ENCODE measurements at places on chromosomes 6 and 20.

DNA sequence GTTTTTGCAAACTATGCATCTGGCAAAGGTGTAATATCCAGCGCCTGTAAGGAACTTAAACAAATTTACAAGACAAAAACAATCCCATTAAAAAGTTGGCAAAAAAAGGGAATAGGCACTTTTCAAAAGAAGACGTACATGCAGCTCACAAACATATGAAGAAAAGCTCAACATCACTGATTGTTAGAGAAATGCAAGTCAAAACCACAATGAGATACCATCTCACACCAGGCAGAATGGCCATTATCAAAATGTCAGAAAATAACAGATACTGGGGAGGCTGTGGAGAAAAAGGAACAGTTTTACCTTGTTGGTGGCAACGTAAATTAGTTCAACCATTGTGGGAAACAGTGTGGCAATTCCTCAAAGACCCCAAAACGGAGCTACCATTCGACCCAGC is 54.2 kb downstream of the TSBP1 start:
- no peak for DNase-seq

DNA sequence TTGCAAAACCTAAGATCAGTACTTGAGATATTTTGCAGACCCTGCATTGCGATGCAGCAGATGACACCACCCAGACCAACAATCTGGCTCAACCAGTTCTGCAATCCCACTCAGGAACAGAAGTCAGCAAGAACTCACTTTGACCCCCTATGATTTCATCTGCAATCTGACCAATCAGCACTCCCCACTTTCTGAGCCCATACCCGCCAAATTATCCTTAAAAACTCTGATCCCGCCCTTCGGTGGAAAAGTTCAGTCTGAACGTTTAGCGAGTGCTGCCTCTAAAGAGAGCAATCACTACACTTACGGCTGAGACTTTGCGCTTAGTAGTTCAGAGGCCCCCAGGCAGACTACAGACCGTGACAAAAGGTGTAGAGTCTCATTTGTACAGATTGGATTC is 17.3 kb upstream of the KIAA1586 start:
- no peak for DNase-seq

DNA sequence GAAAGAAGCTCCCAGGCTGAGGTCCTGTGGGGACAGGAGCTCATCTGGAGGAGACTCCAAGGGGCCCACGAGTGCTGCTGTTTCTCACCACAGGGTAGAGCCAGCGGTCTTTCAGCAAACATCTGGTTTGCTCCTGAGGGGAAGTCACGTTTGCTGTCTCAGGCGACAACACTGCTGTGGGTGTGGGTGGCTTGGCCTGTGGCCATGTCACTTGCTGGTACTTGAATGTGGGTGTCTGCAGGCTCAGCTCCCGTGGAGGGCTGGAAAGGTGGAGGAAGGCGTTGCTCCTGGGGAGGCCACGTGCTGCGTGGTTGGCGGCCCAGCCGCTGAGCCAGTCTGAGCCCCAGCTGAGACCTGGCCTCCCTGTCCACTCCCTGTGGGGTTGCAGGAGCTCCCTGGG is 52.8 kb upstream of the MPC1 start:
- DNase-seq: peak; percentile 65

DNA sequence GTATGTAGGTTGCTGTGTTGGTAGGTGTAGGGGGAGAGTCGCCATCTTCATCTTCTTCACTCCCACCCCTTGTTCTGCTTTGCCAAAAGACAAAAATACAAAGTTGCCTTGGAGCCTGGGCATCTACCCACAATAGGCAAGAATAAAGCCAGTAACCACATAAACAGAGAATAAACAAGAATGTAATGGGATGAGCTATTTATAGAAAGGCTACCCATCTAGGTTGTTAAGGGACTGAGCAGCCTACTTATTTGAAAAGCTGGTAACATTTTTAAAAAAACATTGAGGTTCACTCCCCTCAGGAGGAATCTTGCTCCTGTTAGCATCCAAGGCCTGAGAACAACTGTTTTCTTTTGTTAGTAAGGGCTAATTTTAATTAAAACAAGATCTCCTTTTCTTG is 301.4 kb upstream of the STXBP5 start:
- DNase-seq: no peak

DNA sequence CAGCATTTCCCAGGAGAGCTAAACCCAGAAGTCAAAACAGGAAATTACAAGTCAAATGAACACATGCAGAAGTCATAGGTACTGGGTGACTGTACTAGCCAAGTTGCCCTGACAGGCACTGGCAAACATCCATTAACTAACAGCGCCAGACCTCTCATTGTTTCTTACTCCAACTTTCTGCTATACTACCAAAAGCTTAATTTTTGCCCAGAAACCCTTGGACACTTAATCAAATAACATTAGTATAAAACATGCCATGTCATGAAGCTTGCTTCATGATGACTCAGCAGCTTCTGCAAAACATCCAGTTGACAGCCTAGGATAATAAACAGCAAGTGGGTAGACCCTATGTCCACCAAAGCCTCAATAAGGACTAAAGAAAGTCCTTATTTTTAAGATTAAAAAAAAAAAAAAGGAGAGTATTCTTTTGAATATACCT is 3.5 kb downstream of the NUP153 start:
- DNase-seq: no peak

GRCh38 chr20:13868331-13868730 is 83.5 kb downstream of the NDUFAF5 start:
- DNase-seq: no peak

DNA sequence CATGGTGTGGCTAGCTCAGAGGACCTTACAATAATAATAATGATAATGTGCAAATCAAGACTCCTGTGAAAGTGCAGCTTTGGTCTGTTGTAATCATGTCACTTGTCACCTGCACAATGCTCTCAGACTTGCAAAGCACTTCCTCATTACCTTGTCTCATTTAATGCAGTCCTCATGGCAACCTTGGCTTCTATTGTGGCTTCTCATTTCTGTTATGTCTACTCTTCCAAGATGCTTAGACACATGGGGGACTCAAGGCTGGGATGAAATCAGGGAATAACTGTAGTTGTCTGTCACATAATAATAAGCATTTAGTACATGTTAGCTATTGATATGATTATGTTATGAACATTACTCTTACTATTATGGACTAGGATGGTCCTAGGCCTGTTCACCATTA is 484.2 kb downstream of the PTPRT start:
- no peak for DNase-seq

GRCh38 chr6:4287811-4288244 is 152.5 kb upstream of the ECI2 start:
- DNase-seq: no peak

GRCh38 chr6:17628873-17629272 is 28.8 kb downstream of the FAM8A1 start:
- no peak for DNase-seq

- no peak for DNase-seq
These were observed 125.9 kb downstream of the TAF4 start for GRCh38 chr20:61939691-61940360.

- no peak for DNase-seq
These were observed 43.8 kb upstream of the HIVEP1 start for GRCh38 chr6:11968241-11968806.

- no peak for DNase-seq
These were observed 67.2 kb downstream of the PTPN1 start for GRCh38 chr20:50577175-50578018.

- no peak for DNase-seq
These were observed 64.0 kb downstream of the FYN start for GRCh38 chr6:111809264-111809663.

DNA sequence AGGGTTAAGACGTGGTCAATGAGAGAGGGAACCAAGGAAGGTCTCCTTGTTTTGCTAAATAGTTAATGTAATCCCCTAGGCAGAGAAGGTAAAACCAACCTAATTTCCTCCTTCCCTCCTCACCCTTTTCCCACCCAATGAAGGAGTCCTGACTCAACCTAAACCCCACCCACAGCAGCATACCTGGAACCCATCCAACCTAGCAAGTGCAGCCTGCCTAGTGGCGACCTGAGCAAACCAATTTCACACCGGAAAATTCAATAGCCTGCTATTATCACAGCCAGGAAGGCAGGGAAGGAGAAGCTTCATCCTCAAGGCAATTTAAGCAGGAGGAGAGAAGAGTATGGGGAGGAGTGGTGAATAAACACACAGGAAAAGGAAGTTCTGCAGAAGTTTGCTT is 46.9 kb downstream of the OSTM1 start:
- no peak for DNase-seq

DNA sequence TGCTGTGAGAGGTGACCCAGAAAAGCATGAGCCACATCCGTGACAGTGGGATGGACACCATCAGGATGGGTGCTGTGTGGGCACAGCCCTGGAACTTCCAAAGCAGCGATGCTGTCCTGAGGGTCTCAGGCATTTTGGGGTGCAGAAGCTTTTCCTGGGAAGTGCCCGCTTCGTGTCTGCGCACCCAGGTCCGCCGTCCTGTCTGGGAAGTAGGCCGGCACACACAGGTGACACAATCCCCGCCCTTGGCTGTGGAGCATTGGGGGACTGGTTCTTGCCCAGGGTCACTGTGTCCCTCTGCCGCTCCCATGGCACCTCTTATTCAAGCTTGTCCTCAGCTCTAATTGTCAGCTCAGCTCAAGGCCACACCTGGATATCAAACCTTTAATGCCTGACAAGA is 112.6 kb downstream of the ZDHHC14 start:
- DNase-seq: no peak

GRCh38 chr6:157789861-157790260 is 33.2 kb upstream of the SNX9 start:
- DNase-seq: no peak

GRCh38 chr6:110629153-110629552 is 152.7 kb upstream of the SLC22A16 start:
- no peak for DNase-seq
